Glomerular endothelial cell (primary cell): ENCODE measurements at places on chromosomes 1 and 21. TPM values are rescaled to one million over a fixed set of nuclear protein-coding genes. Genes with fewer than 3 reads are reported as not detected.

The HPDL gene
- total RNA-seq = 0.24 and 2.1 TPM in 2 replicates

The C1orf226 gene
- 1.6 and 4.2 TPM in 2 replicates for total RNA-seq

The GNG4 gene
- total RNA-seq = 0.70 TPM in 1 of 2 replicates, not detected in the other

The SPTA1 gene
- total RNA-seq = not detected in 2 replicates

The HFM1 gene
- 0.44 and 0.47 TPM in 2 replicates for total RNA-seq

The CFAP141 gene
- not detected in 2 replicates for total RNA-seq

The OR2T33 gene
- total RNA-seq = not detected in 2 replicates

The MX2 gene
- 1.0 and 12.4 TPM in 2 replicates for total RNA-seq

The GPR153 gene
- 4.3 and 4.7 TPM in 2 replicates for total RNA-seq

The DEPDC1 gene
- 2.1 and 6.0 TPM in 2 replicates for total RNA-seq

The TMEM9 gene
- 66.0 and 80.0 TPM in 2 replicates for total RNA-seq

The PSRC1 gene
- 6.9 and 10.5 TPM in 2 replicates for total RNA-seq

The GPR37L1 gene
- total RNA-seq = 0.06 TPM in 1 of 2 replicates, not detected in the other

The ACKR1 gene
- total RNA-seq = 0.06 TPM in 1 of 2 replicates, not detected in the other

The NBPF10 gene
- 0.15 and 0.47 TPM in 2 replicates for total RNA-seq

The AMY1B gene
- total RNA-seq = not detected in 2 replicates

The LY9 gene
- total RNA-seq = not detected in 2 replicates

The FCRL1 gene
- total RNA-seq = not detected in 2 replicates

The TINAGL1 gene
- total RNA-seq = 286 and 412 TPM in 2 replicates

The DDOST gene
- 344 and 417 TPM in 2 replicates for total RNA-seq

The KRTAP10-12 gene
- total RNA-seq = not detected in 2 replicates

The TMEM54 gene
- total RNA-seq = 45.4 and 64.8 TPM in 2 replicates

The PIGR gene
- total RNA-seq = not detected in 2 replicates

The FCRL4 gene
- not detected in 2 replicates for total RNA-seq

The NOL9 gene
- 19.5 and 32.1 TPM in 2 replicates for total RNA-seq

The UBASH3A gene
- not detected in 2 replicates for total RNA-seq

The TDRD5 gene
- not detected in 2 replicates for total RNA-seq

The SPRR2E gene
- total RNA-seq = not detected in 2 replicates

The APOBEC4 gene
- total RNA-seq = not detected in 2 replicates

The SHISAL2A gene
- not detected in 2 replicates for total RNA-seq

The LRRC8B gene
- 18.1 and 33.4 TPM in 2 replicates for total RNA-seq

The PLXNA2 gene
- total RNA-seq = 142 and 181 TPM in 2 replicates

The OR2T11 gene
- not detected in 2 replicates for total RNA-seq

The ZBTB17 gene
- 27.6 and 35.6 TPM in 2 replicates for total RNA-seq

The CCT8 gene
- 171 and 188 TPM in 2 replicates for total RNA-seq

The SYT6 gene
- total RNA-seq = not detected in 2 replicates

The OR2L5 gene
- total RNA-seq = not detected in 2 replicates

The LRRC38 gene
- 0.19 TPM in 1 of 2 replicates, not detected in the other for total RNA-seq
